Heart left ventricle (tissue), 16 donors: ENCODE measurements at places on chromosomes 12 and 14. TPM values are rescaled to one million over a fixed set of nuclear protein-coding genes. Genes with fewer than 3 reads are reported as not detected.

GRCh38 chr12:71233083-71233482 lies 75.3 kb upstream of the TSPAN8 start:
- no peak for DNase-seq

The FOXN3 gene
- 113 TPM for total RNA-seq

- no peak for DNase-seq
Observed at GRCh38 chr12:8905546-8905945, 8.8 kb upstream of the PHC1 start.

The MYG1 gene
- 35.2 TPM for total RNA-seq

The GUCY2C gene
- not detected for total RNA-seq

DNA sequence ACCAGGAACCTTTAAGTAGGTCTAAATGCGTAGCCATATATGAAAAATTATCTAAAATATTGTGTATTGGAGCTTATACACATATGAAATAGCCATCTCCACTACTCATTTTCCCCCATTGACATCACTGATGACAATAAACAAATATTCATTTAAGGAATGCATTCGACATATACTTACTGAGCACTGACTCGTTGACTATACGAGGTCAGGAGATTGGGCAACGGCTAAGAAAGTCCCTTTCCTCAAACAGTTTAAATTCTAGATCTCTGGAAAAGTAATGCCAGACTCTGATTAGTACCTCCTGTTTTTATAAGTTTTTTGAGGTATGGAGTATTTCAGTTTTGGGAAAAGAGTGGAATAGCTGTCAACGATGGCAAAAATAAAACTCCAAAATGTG lies 139.4 kb upstream of the DIO2 start:
- no peak for DNase-seq

The FGD4 gene
- 28.5 TPM for total RNA-seq

GRCh38 chr14:70671652-70672644 lies 30.2 kb downstream of the TTC9 start:
- DNase-seq: no peak

DNA sequence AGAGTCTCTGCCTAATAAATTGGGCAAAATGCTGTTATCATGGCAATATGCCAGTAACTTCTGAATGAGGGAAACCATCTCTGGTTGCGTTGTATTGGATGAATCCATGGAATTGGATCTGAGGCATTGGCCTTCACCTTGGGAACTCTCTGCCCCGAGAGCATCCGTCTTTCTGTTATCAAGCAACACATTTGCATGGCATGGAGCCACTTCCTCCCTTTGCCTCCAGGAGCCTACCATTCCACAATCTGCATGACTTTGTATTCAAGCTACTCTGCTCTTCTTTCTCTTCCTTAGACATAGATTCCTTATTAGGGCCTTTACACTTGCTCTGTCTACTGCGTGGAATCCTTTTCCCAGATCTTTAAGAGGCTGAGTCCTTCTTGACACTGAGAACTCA lies 57.2 kb downstream of the RIC8B start:
- DNase-seq: no peak

The TOMM20L gene
- total RNA-seq: not detected

DNA sequence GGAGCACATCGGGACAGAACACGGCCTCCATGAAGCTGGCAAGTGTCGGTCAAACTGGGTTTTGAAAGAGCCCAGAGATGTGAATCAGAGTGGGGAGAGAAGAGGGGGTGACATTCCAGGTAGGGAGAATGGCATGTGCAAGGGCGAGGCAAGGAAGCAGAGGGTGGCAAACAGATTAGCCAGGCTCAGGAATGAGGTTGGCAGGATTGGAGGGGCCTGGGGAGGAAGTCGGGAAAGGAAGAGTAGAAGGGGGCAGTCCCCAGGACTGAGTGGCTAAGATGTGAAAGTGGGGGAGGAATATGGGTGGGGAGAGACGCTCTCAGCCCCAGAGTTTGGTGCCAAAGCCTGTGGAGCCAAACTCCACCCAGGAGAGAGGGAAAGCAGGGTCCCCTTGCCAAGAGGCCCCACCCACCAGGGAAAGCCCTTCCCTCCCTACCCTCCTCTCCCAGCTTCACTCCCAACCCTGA lies 5.5 kb upstream of the HDAC7 start:
- peak; percentile 49 for DNase-seq

- DNase-seq: no peak
Observed at GRCh38 chr12:111687255-111687654, 1.4 kb downstream of the ACAD10 start.

- no peak for DNase-seq
Observed at GRCh38 chr12:110004598-110004997, 5.4 kb downstream of the ANKRD13A start.

DNA sequence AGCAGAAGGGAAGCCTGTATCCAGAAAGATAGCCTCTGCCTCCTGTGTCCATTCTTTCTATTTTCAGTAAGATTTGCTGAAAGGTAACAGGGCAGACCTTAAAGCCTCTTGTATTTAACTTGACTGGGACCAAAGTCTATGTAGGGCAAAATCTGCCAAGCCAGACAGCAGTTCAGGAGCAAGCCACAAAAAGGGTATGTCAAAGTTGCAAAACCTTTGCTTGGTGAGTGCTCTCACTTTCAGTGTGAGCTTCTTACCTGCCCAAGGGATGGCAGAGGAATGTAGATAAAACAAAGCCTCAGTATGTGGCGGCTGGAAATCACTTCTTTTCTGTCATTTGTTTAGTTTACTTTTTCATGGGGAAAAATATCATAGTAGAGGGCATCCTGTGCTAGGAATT lies 63.1 kb downstream of the PLEKHG7 start:
- no peak for DNase-seq

- DNase-seq: no peak
Observed at GRCh38 chr14:68404652-68405183, 388.1 kb downstream of the ZFP36L1 start.

- DNase-seq: no peak
Observed at GRCh38 chr12:22781339-22781738, 156.4 kb downstream of the ETNK1 start.

- no peak for DNase-seq
Observed at GRCh38 chr12:55938826-55939501, 8.0 kb downstream of the DGKA start.

DNA sequence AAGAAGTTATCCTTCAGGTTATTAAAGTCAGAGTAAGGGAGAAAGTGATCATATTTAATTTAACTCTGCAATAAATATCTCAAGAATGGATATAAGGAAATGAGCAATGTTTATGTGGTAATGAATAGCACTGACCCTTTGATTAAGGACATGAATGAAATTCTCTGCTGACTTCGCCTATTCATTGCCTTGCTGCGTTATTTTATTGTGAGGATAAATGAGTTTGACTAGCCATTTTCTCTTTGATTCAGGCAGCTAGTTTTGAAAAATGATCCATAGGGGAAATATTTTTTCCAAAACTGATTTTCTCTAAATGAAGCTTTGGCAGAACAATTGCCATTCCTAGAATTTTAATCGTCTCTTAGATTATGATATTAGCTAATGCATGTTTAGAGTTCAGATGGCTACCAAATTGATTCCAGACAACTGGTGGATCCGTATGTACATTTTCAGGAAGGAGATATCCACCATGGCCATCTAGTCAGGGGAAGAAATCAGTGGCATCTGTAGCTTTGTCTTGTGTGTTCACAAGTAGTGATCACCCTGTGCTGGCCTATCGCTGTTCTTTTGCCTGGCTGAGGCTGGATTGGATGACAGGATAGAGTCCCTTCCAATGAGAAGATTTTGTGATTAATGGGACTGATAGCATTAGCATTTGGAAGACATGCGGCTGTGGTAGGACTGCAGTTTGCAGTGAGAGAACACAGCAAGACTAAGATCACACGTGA lies 302.3 kb upstream of the RGS6 start:
- DNase-seq: no peak

The FGF23 gene
- total RNA-seq: not detected

DNA sequence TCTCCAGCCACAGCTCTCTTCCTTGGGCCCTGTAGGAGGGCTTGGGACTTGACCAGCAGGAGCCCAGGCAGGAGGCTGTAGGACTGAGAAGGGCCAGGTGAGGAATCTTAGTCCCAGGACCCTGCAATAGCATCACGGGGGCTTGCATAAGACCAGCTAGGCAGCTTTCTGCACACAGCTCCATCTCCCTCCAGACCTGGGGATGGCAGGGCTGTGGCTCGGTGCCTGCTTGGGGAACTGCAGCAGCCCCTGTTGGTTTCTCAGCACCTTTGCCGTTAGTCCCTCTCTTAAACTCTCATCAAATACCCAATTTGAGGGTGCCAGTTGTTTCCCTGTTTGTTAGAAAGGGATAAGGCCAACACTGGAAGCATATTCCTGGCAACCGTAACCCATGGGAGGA lies 14.3 kb downstream of the DIO3 start:
- no peak for DNase-seq

The ZNF84 gene
- total RNA-seq: 14.2 TPM

DNA sequence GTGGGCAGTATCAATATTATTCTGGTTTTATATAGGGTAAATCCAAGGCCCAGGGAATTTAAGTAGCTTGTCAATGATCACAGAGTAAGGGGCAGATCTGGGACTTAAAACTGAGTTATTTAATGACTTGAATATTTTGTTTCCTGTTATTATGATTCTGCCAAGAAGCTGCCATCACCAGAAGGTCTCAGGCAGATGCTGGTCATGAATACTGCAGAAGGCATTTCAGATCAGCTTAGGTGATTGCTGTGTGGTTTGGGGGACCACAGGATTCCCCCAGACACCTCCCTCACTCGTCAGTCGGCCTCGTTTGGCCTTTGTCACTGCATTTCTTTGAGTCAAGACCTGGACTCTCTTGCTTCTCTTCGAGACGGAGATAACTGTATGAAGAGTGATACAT lies 47.7 kb upstream of the EVL start:
- DNase-seq: no peak

DNA sequence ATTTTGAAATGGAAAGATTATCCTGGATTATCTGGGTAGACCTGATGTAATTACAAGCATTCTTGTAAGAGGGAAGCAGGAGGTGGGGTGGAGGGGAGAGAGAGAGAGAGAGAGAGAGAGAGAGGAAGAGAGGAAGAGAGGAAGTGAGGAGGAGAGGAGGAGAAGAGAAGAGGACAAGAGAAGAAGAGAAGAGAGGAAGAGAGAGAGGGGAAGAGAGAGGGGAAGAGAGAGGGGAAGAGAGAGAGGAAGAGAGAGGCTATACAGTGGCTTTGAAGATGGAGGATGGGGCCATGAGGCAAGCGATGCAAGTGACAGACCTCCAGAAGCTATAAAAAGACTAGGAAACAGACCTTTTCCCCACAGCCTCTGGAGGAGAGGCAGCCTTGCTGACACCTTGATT lies 13.7 kb upstream of the CHST11 start:
- no peak for DNase-seq

The SLC17A8 gene
- total RNA-seq: not detected

The ZBTB25 gene
- total RNA-seq: 12.5 TPM
